Hindlimb muscle (tissue), 1 donor: ENCODE measurements at places on chromosomes 11 and 22. TPM values are rescaled to one million over a fixed set of nuclear protein-coding genes. Genes with fewer than 3 reads are reported as not detected.

DNA sequence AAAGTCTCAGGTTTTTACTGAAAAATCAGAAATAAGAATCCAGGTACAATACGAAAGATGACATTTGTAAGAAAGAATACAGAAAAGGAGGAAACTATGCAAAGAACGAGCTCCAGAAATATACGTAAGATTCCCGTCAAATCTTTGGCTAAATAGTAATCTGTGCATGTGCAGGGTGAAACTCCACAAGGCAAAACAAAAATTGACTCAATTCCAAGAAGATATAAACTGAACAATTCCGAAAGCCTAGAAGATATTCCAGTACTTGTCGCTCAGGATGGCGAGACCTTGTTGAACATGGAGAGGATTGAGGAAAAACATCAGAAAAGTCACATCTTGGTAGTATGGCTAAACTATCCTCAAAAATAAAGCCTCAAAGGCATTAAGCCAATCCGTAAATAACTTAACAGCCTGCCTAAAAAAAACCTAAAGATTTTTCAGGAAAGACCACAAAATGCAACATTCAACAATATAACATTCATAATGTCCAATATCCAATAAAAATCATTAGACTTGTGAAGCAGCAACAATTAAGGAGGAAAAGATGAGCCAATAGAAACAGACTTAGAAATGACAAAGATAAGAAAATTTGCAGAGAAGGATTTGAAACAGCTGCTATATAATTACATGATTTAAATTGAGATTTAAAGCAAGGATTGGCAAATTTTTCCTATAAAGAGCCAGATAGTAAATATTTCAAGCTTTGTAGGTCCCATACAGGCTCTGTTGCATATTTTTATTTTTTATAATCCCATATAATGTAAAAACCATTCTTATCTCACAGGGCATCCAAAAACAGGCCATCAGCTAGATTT is 166.4 kb upstream of the UBASH3B start:
- no peak for DNase-seq

DNA sequence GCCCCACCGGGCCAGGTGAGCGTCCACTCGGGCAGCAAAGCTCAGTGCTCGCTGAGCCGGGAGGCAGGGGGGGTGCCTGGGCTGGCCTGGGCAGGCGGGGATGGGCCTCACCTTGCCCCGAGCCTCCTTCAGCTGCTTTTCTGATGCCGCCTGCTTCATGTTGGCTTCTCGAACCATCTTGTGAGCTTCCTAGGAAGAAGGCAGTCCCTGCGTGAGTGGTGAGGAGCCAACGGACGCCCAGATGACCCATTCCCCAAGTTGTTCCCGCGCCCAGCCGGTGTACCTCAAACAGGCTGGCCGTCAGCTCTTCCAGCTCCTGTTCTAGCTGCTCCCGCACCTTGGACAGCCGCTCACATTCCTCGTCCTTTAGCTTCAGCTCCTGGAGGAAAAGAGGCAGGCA is 10.1 kb downstream of the RAB3IL1 start:
- DNase-seq = no peak

DNA sequence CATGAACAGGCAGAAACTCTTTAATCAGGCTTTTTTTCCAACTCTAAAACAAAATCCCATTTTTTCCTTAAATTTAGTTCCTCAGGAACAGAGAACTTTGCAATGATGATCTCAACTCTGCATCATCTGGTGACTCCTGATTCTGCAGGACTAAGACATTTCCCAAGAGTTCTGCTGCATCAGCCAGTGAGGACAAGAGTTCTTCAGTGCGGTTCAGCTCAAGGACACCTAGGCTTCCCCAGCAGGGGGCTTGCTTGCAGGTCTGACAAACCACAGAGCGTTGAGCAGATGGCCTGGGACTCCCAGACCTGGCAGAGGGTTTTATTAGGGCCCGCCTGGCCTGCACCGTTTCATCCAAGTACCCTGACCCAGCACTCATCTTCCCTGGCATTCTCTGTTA is 6.4 kb downstream of the CDCA5 start:
- no peak for DNase-seq

- no peak for DNase-seq
These were observed 25.3 kb downstream of the STIM1 start for GRCh38 chr11:3880724-3881123.

GRCh38 chr11:48008951-48009270 is 28.6 kb downstream of the PTPRJ start:
- no peak for DNase-seq

Gene PUS3
- 8.9 TPM for polyA plus RNA-seq

DNA sequence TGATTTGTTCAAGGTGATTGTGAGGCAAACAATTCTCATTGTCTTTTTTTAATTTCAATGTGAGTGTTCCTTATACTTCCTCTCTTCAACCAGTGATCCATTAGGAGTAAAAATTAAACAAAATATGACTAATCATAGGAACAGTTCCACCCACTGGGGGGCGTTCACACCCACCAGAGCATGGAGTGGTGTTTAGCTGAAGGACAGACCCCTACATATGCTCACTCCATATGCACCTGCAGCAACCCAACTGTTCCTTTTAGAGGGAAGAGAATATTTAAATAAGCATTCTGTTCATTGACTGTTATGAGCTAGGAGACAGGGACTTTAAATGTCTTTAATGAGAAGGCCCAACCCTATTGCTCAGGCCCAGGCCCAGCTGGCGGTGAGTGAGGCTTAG is 78.7 kb upstream of the DRD2 start:
- no peak for DNase-seq

DNA sequence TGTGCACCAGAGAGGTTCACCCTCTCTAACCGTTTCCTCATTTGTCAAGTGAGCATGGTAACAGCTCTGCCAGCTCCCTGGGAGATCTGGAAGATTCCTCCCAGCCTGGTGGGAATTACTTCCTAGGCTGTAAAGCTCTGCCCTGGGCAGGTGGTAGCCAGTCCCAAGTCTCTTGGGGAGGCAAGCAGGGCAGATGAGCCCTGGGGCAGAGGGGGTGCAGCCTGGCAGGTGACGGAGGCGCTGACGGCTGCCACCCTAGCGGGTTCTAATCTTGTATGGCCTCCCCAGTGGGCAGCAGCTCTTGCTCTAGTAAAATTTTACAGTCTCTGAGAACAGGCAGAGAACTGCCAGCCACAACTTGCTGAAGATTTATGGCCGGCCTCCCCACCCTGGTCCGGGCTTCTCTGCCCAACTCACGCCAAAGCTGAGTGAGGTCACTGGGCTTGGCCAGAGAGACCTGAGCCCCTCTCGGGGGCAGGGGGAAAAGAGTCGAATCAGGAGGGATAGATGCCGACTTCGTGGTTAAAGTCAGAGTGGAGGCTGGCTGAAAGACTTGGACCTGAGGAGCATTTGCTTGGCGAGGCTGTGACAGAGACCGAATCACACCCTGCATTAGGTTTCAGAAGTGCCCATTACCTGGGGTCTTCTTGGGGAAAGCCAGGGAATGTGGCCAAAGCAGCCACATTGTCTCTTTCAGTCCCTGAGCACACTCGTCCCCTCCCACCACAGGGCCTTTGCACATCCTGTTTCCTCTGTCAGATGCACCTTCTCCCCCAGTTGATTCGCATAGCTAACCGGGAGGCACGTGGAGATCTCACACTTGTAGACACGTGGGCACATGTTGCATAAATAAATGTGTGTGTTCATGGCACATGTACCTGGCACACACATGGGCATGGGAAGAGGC is 188.2 kb downstream of the MN1 start:
- no peak for DNase-seq
